ENCODE measurements at places on chromosomes 1 and 21.

DNA sequence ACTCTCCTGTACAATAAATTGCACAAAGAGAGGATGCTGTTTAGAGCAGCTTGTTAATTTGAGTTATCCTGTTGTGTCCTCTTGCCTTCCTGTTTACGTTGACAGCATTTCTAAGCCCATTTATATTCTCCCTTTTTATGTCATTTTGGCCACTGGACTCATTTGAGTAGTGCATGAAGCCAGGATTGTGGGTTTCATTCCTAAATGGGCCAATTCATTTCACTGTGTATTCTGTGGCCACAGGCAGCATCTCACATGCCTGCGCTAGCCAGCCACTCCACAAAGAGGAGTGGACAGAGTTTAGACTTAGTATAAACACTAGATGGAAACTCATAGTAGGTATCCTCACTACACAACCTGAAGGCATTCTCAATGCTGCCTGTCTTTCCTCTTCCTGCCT, 73.4 kb downstream of the DTL start:
- H3K4me3 ChIP-seq: no peak overlapping the region
- no peak for DNase-seq
- no peak overlapping the region for H3K27ac ChIP-seq

GRCh38 chr1:62391369-62391971, 45.4 kb upstream of the USP1 start:
- DNase-seq: no peak
- no peaks in the 10 kb centered on the region for H3K4me1 ChIP-seq
- no peak overlapping the region for H3K4me3 ChIP-seq
- no peak overlapping the region for H3K27ac ChIP-seq
- H3K27me3 ChIP-seq: peaks cover 7% of the 10 kb centered on the region

DNA sequence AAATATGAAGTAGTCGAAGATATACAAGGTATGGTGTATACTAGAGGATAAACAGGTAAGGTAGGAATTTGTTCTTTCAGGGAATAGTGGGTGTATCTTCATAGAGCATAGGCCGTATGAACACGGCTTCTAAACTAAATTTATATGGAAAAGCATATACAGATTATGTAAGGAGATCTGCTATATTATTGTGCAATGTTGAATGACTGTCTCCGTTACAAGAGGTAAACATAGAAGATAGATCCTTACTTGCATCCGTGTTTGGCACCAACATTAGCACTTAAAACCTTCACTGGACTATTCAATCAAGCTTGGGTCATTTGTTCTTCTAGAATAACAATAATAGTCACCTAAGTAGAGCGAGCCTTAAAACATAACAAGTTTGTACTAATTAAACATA, 45.9 kb downstream of the CLEC20A start:
- no peaks in the 10 kb centered on the region for H3K27me3 ChIP-seq
- no peak overlapping the region for H3K27ac ChIP-seq
- no peaks in the 10 kb centered on the region for H3K36me3 ChIP-seq
- no peaks in the 10 kb centered on the region for H3K4me1 ChIP-seq
- DNase-seq: no peak

DNA sequence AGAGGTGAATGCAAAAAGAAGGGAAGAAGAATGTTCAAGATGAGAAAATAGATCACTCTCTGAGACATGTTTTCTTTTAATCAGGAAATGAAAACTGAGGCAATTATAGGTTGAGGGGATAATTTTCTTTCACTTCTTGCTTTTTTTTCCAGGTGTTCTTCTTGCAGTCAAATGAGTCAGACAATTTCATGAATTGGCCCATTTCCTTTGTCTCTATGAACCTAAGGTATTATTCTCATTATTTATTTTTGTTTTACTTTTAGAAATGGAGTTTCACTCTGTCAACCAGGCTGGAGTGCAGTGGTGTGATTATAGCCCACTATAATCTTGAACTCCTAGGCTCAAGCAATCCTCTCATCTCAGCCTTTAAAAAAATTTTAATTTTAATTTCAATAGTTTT, 3.5 kb upstream of the VASH2 start:
- H3K27me3 ChIP-seq: peaks cover 26% of the 10 kb centered on the region
- no peak overlapping the region for H3K27ac ChIP-seq

Data from activated T-helper 2 cell treated with anti-CD3 and anti-CD28 coated beads, Interferon-gamma antibody, Interleukin-2, Interleukin-4, amounts not matched to agents 10 μg/mL and 5 μg/mL and 100 μg/mL, durations not matched to agents 14 hours and 24 hours and 36 hours (primary cell).